AML-193 (cell line): ENCODE measurements at places on chromosomes 5 and 9.

GRCh38 chr5:87787625-87788256, 375.0 kb upstream of the CCNH start:
- DNase-seq: no peak

DNA sequence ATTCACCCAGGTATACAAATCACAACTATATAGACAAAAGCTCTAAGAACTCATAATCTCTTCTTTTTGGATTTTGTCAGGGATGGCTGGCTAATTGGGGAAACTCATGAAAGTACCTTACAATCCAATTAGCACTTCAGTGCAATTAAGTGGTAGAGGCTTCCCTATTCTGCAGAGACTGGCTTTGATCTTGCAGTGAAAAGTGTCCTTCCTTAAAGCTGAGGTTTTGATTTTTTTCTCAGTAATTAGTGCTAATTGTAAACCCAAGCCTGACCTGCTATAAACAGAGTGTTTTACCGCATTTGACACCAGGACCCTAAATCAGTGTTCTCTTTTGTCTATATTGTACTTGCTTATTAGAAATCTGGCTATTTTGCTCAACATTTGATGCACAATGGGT, 294.0 kb upstream of the EFNA5 start:
- no peak for DNase-seq

DNA sequence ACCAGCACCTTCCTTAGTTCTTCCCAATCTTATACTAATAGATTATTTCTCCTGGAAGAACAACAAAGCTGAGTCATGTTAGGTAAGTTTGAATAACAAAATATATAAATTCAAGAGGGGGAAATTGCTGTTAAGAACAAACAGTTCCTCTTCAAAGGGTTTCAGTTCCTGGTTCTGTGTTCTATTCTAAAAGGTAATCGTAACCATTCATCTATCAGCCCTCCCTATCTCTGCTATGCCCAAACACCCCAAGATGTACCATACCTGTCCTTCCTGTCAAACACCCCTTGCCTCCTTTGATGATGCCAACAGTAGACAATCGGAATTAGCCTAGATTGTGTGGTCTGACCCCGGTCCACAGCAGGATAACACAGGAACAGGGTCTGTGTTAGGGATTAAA, 4.2 kb upstream of the RNF180 start:
- DNase-seq: no peak

- DNase-seq: no peak
Measured at GRCh38 chr9:95783426-95783975, 92.0 kb upstream of the ERCC6L2 start.

GRCh38 chr9:132935026-132935425, 9.4 kb downstream of the TSC1 start:
- DNase-seq: no peak

DNA sequence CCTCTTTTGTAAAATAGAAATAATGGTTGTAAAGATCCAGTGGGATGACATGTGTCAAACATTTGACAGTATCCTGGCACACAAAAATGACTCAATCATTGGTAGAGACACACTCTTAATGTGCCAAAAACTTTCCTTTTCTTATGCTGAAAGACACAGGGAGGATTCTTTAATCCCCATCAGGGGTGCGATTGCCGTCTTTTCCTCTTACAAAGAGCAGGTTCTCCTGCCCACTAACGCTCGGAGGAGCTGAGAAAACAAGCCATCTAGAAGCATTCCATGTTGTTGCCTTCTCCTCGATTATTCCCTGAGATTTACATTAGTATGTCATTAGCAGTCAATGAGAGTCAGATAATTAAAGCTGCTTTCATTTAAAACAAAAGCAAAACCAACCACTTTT, 342.6 kb upstream of the CCNH start:
- DNase-seq: no peak

DNA sequence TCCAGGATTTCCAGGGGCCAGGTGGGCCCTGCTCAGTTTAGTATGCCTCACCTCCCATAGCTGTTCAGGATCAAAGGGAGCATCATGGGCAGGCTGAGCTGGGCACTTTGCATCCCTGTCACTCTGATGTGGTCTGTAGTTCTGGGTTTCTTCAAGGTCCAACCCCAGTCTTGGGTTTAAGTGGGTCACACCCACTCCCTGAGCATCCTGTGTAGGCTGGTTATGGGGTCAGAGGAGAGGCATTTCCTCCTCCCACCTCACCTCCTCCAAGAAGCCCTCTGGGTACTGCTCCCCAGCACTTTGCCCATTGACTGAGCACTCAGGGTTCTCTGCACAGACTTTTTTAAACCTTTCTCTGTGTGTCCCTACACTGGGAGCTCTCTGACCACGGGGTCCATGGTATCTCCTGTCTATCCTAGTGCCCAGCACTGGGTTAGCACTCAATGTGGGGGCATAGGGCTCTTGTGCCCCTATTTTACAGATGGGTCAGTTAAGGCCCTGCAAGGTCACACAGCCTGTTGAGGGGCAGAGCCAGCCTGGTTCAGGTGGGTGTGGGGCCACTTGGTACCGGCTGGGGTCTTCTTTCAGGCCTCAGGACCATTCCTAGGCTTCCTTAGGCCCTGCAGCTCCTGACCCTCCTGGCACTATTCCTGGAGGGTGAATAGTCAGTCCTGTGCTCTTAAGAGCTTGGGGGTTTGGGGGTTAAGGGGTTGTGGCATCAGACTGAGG, 19.0 kb downstream of the CXXC5 start:
- no peak for DNase-seq

DNA sequence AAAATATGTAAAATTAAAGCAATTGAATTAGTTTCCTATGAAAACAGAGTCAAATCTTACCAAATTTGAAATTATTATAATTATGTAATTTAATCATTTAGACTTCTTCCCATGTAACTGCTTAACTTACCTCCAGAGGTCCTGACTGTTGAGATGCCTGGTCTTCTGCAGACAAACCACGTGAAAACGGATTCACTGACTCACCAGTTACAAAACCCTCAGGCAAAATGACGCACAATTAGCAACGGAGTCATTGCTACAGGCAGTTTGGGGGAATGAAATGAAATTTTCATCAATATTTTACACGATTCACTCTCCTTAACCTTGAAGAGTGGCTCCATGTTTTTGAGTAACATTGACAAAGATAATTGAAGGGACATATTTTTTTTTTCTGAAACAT, 460.8 kb downstream of the MTRR start:
- no peak for DNase-seq

DNA sequence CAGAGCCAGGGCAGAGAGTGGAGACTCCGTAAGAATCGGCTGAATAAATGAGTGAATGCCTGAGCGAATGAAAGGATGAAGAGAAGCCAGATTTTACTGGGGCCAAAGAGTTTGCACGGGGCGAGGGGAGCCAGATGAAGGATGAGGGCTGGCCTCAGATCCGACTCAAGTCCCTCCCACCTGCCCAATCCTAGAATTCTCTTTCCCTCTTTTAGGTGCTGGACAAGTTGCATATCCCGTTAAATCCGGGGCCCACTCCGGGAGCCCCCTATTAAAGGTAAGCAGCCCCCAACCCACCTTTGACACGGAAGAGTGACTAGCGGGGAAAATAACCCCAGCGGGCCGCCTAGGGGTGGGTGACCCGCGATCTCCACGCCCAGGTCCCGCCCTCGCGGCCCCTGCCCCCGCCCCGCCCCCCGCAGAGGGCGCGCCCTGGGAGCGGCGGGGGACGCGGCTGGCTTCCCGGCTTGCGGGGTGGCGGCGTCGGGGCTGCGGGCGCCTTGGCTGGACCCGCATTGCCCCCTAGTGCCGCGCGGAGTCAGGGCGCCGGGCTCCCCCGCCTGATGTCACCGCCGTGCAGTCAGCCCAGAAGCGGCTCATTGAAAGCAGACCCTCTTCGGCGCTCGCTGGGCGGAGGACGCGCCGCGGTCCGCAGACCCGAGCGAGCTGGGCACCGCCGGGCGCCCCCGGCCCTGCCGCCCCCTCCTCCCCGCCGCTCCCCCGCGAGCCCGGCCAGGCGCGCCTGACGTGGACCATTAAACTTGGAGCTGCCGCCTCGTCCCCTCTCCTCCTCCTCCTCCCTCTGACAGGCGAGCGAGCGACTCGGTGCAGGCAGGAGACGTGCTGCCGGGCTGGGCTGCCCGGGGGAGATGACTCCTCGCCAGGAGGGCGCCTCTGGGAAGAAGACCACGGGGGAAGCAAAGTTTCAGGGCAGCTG, at the start of gene ADRA1B:
Gene ADRA1B, plus strand, starts transcription at position 579 of the 937 bp plus-strand sequence. CDS start 424 bp downstream, outside the sequence.
- no peak for DNase-seq

GRCh38 chr9:90969021-90969675, 167.5 kb downstream of the SYK start:
- DNase-seq: no peak

- DNase-seq: no peak
Measured at GRCh38 chr5:180104168-180104530, 32.6 kb upstream of the RNF130 start.

DNA sequence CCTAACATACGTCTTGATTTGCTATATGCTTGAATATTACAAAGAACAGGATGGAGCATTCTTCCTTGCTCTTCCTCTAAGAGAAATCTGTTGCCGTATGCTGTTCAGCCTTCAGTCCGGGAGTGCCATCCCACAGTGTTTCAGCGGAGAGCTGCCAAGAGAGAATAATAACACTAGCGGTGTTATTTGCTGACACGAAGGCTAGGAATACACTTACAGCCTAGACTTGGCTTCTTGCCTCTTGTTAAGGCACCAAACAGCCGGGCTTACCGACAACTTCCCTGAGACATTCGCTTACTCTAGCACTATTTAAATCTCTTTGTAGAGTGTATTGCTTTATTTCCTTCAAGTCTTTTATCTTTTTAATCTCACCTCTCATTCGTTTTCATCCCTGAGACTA, 31.4 kb downstream of the KCTD16 start:
- DNase-seq: no peak

GRCh38 chr5:150340614-150341255, 16.8 kb upstream of the TCOF1 start:
- DNase-seq: no peak

- DNase-seq: no peak
Measured at GRCh38 chr9:88017096-88017495, 42.8 kb upstream of the CDK20 start.

GRCh38 chr5:63564789-63565188, 397.5 kb downstream of the HTR1A start:
- DNase-seq: no peak
